ENCODE measurements at places on chromosomes 3 and 15.

DNA sequence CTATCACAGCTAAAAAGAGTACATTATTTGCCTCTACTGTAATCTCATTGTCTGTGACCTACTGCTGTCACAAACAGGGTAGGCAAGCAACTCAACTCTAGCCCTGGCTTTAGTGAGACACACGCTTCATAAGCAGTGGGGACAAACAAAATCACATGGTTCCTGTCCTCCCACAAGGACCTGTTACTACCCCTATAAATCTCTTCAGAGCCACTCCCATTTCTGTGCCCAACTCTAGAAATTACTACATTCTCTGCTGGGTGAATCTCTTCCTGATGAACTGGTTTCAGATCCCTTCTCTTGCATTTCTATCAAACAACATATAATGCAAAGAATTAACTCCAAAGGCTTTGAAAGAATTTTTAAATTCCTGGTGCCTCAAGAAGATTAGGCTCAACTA lies 117.3 kb downstream of the DMXL2 start:
- DNase-seq: no peak

DNA sequence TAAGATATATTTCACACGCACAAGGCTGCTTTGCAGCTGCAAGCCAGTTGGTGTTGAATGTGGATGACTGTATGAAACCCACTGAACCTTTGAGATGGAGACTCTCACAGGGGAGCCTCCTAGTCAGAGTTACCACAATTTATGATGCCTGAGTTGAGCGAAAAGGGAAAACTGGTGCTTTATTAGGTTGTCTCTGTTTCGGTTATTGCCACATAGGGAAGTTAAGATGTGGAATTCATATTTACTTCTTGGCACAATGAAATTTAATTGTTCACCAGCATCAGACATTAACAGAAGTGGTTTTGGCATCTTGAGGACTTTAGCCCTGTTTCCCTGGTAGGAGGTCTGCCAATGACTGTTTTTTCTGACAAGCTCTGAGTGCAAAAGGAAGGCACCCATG lies 358.2 kb downstream of the SQOR start:
- DNase-seq: no peak

DNA sequence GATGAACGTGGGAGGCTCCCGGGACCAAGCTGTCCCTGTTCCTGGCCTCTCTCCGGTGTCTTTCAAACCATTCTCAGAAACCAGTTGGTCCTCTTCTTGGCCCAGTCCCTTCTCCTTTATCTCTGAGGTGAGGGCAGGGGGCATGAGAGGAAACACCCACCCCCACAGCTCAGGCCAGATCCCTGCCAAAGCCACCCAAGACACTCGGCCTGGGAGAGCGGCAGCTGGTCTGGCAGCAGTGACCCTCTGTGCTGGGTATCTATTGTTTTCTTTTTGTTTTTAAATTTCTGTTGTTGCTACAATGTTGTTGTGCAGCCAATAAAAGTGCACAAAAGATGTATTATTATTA lies 27.3 kb downstream of the ACSBG1 start:
- DNase-seq: no peak

DNA sequence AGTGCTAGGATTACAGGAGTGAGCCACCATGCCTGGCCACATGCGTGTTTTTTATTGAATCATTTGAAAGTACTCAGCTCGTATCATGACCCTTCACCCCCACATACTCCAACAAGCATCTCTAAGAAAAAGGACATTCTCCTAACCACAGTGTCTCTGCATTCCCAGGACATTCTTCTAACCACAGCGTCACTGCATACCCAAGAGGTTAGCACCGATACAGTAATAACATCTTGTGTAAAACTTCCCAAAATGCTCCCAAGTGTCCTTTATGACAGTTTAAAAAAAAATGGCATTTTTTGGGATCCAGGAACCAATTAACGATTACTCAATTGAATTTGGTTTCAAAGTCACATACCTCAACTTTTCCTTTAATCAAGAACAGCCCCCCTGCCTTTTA lies 39.6 kb downstream of the FLNB start:
- no peak for DNase-seq

DNA sequence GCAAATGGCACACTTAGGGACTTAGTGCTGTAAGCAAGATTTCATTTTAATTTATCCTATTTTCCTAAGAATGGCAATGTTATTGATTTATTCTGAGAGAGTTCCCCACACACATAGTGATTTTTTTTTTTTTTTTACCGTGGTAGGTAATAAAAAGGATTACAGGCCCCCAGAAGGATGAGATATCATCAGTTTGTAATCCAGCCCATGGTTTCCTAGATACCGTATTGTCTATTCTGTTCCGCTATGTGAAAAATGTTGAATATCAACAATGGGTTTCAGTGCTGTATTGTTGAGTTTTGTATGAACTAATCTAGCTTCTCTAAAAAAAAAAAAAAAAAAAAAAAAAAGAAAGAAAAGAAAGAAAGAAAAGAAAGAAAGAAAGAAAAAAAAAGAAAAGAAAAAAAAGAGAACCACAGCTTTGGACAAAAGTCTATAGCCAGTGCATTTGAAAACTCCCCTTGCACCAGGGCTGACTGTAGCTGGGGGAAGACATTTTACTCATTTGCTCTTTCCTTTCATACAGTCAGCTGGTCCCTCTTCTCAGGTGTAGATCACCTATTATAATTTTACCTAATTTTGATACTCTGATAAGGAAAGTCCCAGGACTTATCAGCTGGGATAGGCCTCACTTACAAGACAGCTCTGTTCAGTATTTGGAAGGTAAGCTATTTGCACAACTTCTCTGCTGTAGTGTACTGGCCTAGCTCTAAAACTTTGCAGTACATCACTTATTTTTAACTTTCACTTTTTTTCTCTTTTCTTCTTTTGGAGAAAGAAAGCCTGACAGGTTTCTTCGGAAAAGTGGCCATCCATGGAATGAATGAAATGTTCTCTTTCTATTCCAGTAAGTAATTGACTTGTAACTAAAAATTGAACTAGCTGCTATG lies 101.4 kb upstream of the SOX2 start:
- no peak for DNase-seq

DNA sequence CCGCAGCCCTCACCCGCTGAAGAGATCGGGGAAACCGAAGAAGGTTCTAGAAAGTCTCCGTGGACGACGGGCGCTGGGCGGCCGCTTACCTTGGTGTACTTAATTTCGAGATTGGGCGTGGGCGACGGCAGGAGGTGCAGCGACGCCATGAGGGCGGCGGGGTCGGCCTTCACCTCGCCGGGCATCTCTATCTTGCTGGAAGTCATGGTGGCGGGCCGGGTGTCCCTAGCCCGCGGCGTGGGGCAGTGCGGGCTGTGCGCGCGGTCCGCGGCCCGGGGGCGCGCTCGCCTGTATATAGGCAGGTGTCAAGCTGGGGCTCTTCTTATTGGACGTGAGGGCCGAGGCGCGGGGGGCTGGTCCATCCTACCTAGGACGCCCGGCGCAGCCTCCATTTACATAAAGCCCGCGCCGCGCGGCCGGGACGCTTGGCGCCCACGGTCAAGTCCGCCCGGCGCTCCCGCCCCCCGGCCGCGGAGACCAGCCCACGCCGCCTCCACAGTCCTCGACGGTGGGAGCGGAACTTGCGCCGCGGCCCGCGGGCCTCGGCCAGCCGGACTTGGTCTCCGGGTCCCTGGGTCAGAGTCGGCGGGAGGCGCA lies at the start of gene ALDH1A2:
Gene ALDH1A2 (minus strand): TSS at position 267 of the 597 bp plus-strand sequence. CDS start 61 bp downstream, at position 206.
- no peak for DNase-seq

GRCh38 chr15:82909080-82909815 lies 43.3 kb downstream of the HOMER2 start:
- DNase-seq: no peak

- DNase-seq: no peak
Measured at GRCh38 chr3:50167069-50167840, 12.1 kb downstream of the SEMA3F start.

DNA sequence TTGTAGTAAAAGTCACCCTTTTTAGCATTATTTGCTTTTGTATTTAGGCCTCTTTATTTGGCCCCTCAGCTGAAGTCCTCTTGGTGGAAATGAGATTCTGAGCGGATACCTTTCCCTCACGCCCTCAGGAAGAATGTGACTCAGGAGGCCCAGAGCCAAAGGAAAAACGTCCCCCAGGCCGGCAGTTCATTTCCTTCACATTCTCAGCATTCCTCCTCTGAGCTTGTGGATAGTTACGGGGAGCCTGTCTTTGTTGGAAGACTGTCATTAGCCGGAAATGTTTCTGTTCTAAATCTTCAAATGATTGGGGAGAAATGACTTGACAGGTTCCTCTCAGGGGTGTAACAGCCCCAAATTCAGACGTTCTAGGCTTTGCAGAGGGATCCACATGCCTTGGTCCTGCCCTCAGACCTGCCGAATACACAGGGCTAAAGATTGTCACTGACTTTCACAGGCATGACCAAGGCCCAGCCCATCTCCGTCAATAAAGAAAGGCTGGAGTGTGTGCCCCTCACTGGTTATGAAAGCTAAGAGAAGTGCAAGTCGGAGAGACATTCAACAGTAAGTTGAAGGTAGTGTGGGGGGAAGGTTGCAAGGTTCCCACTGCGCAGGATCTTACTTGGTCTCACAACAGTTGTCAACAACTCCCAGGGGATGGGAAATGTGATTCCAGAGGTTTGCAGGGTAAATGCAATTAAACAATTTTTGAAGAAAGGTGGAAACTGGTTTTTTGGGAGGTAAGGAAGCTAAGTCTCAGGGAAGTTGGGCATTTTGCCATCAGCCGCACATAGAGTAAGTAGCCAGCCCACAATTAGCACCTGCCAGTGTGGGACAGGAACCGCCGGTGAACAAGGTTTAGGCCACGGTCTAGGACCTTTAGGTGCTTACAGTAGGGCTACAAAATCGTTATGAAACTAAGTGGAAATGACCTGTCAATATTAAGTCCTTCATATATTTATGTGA lies 39.7 kb upstream of the MYZAP start:
- no peak for DNase-seq

- no peak for DNase-seq
Measured at GRCh38 chr3:174197416-174197815, 661.7 kb upstream of the NAALADL2 start.

GRCh38 chr3:16837602-16838001 lies 47.2 kb upstream of the PLCL2 start:
- no peak for DNase-seq

DNA sequence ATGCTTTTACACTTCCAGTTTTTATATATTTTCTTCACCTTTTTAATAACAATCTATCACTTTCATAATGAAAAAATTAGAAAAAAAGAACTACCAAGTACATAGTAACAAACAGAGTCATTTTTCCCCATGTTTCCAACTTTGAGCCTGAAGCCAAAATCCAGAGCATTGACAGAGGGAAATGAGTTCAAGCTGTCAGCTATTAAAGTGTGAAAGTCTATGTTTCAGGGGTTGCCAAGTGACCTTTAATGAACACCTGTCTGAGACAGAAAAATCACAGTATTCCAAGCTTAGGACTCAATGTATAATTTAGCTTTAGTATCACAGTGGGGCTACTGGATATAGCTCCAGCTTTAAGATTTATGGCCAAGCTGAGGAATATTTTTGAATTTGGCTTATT lies 128.3 kb upstream of the GADL1 start:
- no peak for DNase-seq

DNA sequence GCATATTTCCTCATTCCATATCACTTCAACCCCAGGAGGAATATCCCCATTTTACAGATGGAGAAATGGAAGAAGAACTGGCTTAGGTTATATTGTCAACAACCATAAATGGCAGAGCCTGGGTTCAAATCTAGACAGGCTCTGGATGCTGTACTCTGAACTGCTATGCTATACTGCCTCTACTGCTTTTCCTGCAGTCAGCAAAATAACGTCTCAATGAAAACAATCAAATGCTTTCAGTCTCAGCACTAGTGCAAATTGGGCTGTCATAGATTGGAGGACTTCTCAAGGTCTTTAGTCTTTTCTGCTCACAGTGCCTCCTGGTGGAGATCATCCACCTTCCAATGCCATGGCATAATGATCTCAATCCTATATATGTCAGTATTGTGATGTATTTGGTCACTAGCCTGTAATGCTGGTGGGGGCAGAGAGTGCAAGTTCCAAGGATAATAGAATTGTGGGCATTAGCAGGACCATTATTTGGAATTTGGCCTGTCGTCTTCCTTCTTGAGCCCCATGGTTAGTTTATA lies 285.0 kb downstream of the CLSTN2 start:
- no peak for DNase-seq

DNA sequence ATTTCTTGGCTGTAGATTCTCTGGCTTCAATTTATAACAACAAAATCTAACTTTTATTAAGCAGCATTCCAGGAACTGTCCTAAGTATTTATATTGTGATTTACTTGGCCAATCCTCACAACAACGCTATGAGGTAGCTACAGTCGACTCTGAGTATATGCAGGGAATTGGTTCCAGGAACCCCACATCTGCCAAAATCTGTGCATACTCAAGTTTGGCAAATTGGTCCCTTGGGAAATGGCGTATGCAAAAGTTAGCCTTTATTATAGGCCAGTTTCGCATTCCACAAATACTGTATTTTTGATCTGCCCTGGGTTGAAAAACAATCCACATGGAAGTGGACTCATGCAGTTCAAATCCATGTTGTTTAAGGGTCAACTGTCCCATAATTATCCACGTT lies 53.9 kb downstream of the RAP2B start:
- no peak for DNase-seq

GRCh38 chr3:190058521-190059241 lies 62.0 kb downstream of the P3H2 start:
- DNase-seq: no peak

DNA sequence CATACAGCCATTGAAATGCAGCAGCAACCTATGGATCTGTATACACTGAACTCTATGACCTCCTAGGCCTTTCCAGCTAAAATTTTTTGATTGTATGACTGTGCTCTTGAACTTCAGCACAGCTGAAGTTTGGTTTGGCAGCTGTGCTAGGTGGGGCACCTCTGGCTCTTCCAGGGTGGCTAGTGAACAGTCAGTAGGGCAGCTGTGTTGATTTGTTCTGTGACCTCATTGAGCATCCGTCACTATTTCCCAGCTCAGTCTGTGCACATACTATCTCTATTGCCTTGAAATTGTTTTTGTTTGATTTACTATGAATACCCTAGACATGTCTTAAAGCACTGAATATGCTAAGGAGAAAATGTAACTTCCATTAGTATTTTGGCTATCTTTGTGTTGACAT lies 363.2 kb upstream of the NAALADL2 start:
- no peak for DNase-seq

- no peak for DNase-seq
Measured at GRCh38 chr3:9097495-9097894, 134.2 kb upstream of the RAD18 start.

Data from activated gamma-delta T cell (primary cell).